ENCODE measurements at places on chromosomes 4 and X.

- no peak for DNase-seq
Observed at GRCh38 chrX:118218940-118219339, 102.3 kb upstream of the KLHL13 start.

- peak; percentile 53 for DNase-seq
Observed at GRCh38 chr4:100188829-100189228, 1.4 kb downstream of the DDIT4L start.

DNA sequence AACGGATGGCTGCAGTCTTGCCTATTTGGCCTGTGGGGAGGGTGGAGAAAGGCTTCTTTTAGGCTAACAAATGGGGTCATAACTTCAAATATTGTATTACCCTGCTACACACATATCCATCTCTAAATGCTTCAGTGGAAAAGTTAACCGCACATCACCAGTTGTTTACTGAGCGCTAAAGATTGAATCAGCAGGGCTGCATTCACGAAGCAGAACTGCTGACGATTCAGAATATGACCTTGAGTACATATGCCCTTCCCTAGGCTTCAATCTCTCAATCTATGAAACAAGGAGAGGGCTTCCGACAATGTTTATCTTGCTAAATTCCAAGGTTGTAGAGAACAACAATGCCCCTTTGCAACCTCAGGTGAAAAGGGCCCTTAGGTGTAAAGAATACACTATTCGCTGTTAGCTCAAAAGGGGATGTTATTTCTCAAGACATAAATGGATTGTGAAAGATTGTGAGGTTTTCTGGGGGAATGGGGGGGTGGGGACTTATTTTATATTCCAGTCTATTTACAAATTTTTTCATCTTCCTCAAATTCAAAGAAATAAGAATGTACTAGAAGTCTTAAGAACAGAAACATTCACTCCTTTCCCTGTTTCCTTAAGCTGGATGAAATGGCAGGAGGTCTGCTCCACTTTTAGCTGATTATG, 2.6 kb upstream of the ATP6AP2 start:
- peak; percentile 2 for DNase-seq

GRCh38 chr4:65096630-65097029, 573.7 kb downstream of the EPHA5 start:
- DNase-seq, result peak; percentile 15

DNA sequence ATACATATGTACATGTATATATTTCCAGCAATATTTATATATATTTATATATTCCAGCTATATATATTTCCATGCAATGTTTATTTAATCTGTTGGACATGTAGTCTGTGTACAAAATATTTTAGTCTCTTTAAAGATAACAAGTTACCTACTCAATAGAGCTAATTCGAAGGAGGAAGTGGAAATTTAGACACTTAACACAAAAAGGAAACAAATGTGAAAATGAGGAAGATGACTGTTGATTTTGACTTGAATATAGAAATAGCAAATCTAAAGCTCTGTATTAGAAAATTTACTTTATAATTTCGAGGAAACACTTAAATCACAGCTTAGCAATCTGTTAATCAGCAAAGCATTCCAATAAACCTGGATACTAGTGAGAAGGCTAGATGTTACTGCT, 1064.4 kb downstream of the PCDH7 start:
- no peak for DNase-seq

- peak; percentile 73 for DNase-seq
Observed at GRCh38 chr4:83074086-83074704, 39.2 kb downstream of the COPS4 start.

GRCh38 chr4:62269918-62270317, 1069.8 kb downstream of the ADGRL3 start:
- DNase-seq, result no peak

DNA sequence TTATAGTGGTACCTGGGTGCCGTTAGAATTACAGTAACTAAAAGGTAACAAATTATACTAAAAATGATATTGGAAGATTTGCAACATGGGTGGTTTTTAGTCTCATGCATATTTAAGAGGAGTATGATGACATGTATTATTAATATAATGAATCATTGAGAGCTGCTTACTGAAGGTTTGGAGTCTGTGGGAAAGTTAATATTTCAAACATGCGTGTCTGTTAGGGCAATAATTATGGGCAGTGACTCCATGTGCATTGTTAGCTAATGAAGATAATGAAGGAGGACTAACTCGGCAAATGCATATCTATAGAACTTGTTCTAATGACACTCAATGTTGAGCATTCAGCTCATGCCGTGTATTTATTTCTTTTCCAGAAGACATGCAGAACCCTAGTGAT, 47.1 kb downstream of the MTHFD2L start:
- DNase-seq, result peak; percentile 78

DNA sequence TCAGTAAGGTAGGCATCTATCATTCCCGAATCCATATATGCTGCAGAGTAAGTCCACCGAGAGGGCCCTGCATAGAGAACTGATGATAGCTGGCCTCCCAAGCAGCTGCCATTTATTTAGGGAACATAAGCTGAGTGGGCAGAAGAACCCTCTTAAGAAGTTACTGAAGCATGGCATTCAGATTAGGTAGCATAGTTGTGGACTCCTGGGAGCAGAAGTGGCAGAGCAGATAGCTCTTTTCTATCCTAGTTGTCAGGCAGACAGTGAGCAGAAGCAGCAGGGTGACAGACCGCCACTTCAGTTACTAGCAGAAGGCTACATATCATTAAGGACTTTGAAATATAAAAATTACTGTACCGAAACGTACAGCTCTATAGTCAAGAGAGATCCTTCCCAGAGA, 454.7 kb downstream of the PPP4R3C start:
- peak; percentile 49 for DNase-seq

- no peak for DNase-seq
Observed at GRCh38 chr4:145320294-145320693, 139.9 kb upstream of the OTUD4 start.

- DNase-seq, result no peak
Observed at GRCh38 chr4:24241511-24241910, 342.8 kb downstream of the DHX15 start.
